Uterus (tissue), 4 donors: ENCODE measurements at places on chromosomes 7 and 10. TPM values are rescaled to one million over a fixed set of nuclear protein-coding genes. Genes with fewer than 3 reads are reported as not detected.

DNA sequence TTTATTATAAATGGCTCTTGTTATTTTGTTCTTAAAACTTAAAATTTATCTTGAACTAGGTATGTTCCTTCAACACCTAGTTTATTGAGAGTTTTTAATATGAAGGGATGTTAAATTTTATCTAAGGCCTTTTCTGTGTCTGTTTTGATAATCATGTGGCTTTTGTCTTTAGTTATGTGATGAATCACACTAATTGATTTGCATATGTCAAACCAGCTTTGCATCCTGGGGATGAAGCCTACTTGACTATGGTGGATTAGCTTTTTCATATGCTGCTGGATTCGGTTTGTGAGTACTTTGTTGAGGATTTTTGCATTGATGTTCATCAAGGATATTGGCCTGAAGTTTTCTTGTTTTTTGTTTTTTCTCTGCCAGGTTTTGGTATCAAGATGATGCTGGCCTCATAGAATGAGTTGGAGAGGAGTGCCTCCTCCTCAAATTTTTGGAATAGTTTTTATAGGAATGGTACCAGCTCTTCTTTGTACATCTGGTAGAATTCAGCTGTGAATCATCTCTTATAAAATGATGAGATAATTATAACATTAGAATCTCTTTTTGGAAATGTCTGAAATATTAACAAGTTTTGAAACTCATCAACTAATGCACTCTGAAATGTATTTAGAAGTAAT is 78.7 kb upstream of the AGR3 start:
- DNase-seq: no peak

- DNase-seq: no peak
Measured at GRCh38 chr10:43839973-43840372, 191.3 kb upstream of the ZNF32 start.

GRCh38 chr10:123551259-123551658 is 114.9 kb upstream of the GPR26 start:
- DNase-seq: no peak

LIPM gene
- not detected for total RNA-seq

ITGA8 gene
- 10.0 TPM for total RNA-seq

DNA sequence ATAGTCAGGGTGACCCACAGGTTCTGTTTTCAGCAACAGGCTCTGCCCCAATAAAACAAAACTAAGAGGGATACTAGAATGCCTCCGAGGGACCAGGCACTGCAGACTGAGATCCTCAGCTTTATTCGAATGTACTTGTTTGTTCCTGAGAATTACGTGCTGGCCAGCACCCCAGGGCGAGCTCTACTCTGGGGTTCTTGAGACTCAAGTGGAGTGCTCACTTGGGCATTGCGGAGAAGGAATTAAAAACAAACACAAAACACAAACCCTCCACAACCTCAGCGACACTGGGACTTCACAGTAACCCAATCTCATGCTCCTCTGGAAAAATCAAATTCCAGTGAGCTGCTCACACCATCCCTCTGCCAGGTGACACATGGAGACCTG is 250.7 kb downstream of the TNS3 start:
- DNase-seq: no peak

DNA sequence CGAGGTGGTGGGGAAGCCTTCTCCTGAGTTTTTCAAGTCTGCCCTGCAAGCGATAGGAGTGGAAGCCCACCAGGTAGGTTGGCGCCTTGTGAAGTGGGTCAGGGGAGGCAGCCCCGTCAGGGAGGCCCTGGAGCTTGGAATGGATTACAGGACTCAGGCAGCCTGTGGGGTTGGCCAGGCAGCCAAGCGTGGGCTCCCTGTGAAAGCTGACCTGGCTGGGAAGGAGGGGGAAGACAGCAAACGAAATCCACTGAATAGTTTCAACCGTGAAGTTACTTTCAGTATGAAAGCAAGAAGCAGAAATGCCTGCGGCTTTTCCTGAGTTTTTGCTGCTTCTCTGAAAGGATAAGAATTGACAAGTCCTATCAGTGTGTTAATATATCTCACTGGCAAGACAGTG is 36.4 kb downstream of the LHPP start:
- no peak for DNase-seq

DNA sequence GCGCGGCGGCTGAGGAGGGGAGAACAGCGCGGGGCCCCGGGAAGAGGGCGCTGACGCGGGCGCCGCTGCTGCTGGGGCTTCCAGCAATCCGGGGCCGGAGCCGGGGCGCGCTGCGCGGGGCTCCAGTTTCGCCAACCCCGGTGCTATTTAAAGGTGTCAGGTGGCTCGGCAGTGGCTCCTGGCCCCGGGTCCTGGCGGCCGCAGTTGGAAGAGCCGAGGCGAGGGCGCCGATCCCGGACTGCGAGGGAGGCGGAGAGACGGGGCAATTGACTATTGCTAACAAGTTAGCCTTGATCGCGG is 347 bp downstream of the LBX1 start:
- no peak for DNase-seq
